ENCODE measurements at places on chromosomes 7 and 10. TPM values are rescaled to one million over a fixed set of nuclear protein-coding genes. Genes with fewer than 3 reads are reported as not detected.

GRCh38 chr7:142860968-142861367 lies 6.1 kb downstream of the EPHB6 start:
- DNase-seq = no peak

GRCh38 chr10:75234683-75235374 lies 928 bp downstream of the COMTD1 start:
- DNase-seq = no peak

DNA sequence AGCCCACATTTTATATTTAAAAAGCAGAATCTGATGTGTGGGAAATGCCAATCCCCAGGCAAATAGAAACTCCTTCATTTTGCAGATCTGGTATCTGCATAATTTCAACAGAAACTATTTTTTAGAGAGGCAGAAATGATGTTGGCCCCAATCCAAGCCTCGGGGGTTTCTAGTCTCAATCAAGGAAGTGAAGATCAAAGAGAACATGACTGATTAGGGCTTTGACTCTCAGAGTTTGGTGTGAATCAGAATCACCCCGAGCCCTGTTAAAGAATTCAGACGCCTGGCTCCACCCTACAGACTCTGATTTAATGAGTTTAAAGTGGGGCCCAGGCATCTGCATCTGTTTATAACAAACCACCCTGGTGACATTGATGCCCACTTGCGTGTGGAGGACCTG lies 36.7 kb upstream of the UBE2H start:
- DNase-seq = peak; percentile 62

DNA sequence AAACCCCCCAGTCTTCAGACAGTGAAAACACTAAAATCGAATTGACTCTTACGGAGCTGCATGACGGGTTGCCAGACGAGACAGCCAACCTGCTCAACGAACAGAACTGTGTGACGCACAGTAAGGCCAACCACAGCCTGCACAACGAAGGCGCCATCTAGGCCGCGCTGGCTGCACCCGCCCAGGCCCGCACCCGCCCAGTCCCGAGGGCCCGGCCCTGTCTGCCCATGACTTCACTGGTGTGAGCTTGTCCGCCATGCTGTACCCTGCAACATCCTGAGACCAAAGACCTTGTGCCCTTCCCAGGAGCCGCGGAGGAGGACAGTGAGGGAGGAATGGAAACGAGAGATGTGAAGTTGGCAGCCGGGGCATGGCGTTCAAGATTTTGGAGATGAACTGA lies 116.1 kb downstream of the NT5C2 start:
- no peak for DNase-seq

GRCh38 chr10:15461353-15462108 lies 90.4 kb upstream of the FAM171A1 start:
- no peak for DNase-seq

The PHYHIPL gene
- total RNA-seq = not detected

The ENO4 gene
- not detected for total RNA-seq

The TEX47 gene
- not detected for total RNA-seq

The ADRB1 gene
- not detected for total RNA-seq

The PDE6C gene
- total RNA-seq = not detected

Data from activated naive CD8-positive, alpha-beta T cell treated with anti-CD3 and anti-CD28 coated beads for 36 hours (primary cell).